Aorta (tissue), 5 donors: ENCODE measurements at places on chromosomes 7 and 10.

GRCh38 chr7:74292757-74293576 lies 3.8 kb downstream of the CLIP2 start:
- no peak for DNase-seq

DNA sequence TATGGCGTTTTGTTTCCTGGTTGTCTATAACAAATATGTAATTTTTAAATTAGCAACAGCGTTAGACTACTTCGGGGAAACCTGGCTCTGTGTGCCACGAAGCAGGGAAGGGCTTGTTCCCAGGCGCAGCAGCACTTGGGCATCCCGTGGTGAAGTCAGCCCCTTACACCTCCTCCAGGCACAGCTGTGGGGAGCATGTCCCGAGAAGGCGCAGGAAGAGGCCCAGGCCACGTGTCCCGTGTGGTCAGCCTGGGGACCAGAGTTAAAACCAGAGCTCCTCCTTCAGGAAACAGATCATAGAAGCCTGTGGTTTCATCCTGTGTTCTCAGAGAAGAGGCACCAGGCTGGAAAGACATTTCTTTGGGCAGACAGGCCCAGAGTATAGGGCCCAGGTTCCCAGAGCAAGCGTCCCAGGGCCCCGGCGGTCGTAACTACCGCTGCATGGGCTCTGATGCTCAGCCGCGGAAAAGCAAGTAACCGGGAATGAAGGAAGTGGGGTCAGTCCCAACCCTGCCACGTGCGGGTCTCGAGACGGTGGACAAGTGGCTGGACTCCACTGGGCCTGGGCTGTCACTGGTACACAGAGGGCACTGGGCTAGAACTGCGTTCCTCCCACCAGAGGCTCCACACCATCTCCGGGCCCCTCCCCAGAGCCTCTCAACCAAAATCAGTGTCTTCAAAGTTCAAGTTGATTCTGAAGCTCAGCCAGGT lies 7.1 kb downstream of the NUDT1 start:
- DNase-seq = peak; percentile 91

DNA sequence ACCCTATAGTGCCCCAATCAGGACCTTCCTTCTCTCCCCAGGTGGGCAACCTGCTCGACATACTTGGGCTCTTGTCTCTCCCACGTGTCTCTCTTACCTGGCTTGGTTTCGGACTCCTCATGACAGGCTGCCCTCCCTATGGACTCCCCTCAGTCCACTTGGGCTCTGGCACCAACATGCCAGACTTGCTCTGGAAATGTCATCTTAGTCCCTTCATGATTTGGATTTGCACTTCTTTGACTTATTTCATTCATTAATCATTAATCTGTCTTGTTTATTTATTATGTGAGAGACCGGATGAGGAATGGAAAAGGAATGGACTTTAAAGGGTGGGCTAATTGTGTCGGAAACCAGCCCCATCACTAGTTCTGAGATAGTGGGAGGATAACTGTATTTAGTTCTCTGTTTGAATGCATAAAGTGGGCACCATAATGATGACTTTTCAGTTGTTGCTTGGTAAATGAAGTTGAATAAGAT lies 108.0 kb downstream of the SND1 start:
- no peak for DNase-seq

- no peak for DNase-seq
These were observed 33.0 kb downstream of the OR6V1 start for GRCh38 chr7:143085109-143085508.

GRCh38 chr7:114212721-114213429 lies 201.7 kb upstream of the FOXP2 start:
- DNase-seq = no peak
